ENCODE measurements at places on chromosomes 1 and 21.

- peak; percentile 45 for DNase-seq
These were observed 50.8 kb upstream of the EDN2 start for GRCh38 chr1:41535276-41535675.

GRCh38 chr1:14929547-14930246, 223.8 kb upstream of the TMEM51 start:
- no peak for DNase-seq

DNA sequence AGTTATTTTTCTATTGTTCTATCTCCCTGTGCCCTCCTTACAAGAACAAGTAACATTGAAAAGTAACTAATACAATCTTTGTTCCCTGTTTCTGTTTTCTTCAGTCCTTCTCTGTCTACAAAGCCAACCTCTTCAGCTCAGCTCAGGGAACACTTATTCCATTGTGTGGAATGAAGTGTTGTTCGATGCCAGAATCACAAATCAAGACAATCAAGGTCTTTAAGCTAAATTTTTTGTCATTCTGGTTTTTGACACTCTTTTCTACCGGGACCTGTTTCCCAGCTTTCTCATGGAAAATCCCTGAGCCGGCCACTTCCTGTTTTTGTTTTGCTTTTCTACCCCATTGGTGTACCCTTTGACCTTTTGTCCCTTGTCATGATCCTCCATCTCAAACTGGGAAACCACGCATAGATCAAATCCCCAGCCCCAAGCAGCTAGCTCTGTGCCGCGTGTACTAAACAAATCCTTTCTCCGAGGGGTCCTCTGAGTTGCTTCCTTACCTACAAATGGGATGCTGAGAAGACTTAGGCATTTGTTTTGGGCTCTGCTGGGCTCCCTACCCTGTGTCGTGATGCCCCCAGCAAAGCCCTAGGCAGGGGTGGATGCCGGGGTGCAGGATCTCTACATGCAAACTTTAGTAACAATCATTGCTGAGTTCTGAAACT, 141.8 kb downstream of the TOMM20 start:
- no peak for DNase-seq

GRCh38 chr1:71273334-71273733, 192.5 kb upstream of the ZRANB2 start:
- DNase-seq, result no peak

DNA sequence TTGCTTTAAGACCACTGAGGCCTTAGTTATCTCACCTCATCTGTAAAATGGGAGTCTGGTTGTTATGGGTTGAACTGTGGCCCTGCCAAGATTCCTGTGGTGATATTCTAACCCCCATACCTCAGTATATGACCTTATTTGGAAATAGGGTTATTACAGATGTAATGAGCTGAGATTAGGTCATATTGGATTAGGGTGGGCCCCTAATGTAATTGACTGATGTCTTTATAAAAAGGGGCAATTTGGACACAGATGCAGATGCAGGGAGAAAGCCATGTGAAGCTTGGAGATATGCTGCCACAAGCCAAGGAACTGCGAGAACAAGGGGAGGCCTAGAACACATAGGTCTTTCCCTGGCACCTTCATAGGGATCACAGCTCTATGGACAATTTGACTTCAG, 3.9 kb downstream of the C1orf87 start:
- DNase-seq, result no peak

GRCh38 chr1:33005838-33006421, 30.8 kb downstream of the AK2 start:
- no peak for DNase-seq

DNA sequence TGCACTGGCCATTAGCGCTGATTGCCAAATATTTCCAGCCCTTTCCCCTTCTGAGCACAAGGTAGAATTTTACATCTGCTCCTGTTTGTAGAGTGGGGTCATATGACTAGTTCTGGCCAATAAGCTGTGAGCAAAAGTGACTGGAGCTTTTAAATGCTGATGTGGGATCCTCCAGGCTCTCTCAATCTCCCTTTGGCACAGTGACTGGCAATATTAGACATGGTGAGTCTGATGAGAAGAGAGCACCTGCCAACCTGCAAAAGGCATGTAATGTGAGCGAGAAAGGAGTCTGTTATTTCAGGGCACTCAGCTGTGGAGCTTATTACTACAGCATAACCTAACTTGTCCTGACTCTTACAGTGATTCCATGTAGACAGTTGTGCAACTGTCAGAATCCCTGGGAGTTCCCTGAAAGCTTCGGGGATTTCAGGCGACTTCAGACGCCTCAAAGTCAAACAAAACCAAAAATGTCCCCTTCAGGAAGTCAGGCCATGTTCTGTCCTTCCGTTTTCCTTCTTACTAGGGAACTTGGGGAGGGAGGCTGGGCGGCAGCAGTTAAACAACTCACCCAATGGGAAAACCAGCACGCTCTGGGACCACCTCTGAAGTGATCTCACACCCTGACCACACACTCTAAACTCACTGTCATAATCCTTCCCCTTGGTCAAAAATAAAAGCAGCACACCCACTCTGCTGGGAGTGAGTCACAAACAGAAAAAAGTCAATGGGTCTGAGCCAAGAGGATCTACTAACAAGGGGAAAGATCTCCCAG, 3.6 kb upstream of the RASSF5 start:
- peak; percentile 67 for DNase-seq

- DNase-seq, result no peak
These were observed 19.6 kb upstream of the RBM15 start for GRCh38 chr1:110319332-110320167.

DNA sequence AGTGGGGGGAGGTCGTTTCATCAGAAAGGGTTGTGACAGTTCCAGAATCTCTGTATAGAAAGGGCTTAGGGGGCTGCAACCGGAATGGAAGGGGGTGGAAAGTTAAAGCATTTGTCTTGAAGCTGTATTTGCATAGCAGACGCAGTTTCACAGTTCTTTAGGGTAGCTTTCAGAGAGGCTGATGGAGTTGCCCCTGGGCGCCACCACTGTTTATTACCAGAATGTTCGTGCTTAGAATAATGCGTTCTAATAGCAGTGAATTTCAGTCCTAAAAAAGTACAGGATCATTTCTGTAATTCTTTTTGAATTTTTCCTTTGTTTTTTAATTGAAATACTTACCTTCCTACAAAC, 1.3 kb downstream of the EXO1 start:
- DNase-seq, result no peak

- peak; percentile 67 for DNase-seq
These were observed 35.7 kb downstream of the TENT5C start for GRCh38 chr1:117641536-117641935.

GRCh38 chr1:8431784-8432183, 113.9 kb downstream of the SLC45A1 start:
- DNase-seq, result no peak

Measured in lower leg skin (tissue), 4 donors.